ENCODE measurements at places on chromosomes 1 and 21. TPM values are rescaled to one million over a fixed set of nuclear protein-coding genes. Genes with fewer than 3 reads are reported as not detected.

Gene SIK1
- 93.5 TPM for total RNA-seq

Gene PSMG1
- 25.3 TPM for total RNA-seq

Gene SH3D21
- 17.2 TPM for total RNA-seq

Gene NCAM2
- 4.7 TPM for total RNA-seq

Gene EDN2
- total RNA-seq, result 9.3 TPM

Gene RUNX3
- 4.2 TPM for total RNA-seq
